MG63 (cell line): ENCODE measurements at places on chromosomes 2 and 18. TPM values are rescaled to one million over a fixed set of nuclear protein-coding genes. Genes with fewer than 3 reads are reported as not detected.

- peak; percentile 88 for DNase-seq
Observed at GRCh38 chr2:176491172-176491904, 222.1 kb downstream of the MTX2 start.

DNA sequence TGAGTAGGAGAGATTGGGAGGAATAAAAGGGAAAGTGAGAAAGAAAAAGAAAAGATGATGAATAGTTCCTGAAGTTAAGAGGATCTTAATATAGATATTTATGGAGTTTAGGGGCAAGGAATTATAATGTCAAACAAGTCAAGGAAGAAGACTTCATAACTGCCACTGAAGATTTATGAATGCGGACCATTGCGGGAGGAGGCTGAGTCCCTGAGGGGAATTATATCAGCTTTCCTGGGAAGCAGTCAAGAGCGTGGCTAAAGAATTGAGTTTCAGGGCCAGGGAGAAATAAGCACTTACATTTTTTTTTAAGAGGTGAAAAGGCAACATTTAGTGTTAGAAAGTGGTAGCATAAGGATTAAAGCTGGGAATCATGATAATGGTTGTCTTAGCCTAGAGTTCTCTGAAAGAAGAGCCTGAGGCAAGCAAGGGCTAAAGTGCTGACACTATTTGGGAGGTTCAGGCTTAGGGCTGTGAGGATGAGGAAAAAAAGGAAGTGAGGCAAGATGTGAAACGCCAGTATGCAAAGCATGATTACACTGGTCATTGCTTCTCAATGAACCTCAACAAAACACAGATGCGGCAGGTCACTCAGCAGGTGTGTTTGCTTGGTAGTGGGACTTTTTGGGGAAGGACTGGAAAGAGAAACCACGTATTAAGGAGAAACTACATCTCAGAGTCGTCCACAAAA lies 217.1 kb downstream of the SLC4A3 start:
- DNase-seq: no peak

GRCh38 chr2:105812180-105813044 lies 67.7 kb downstream of the NCK2 start:
- DNase-seq: peak; percentile 76

NEU4 gene
- not detected in 2 replicates for total RNA-seq

CFC1 gene
- not detected in 2 replicates for total RNA-seq

CD207 gene
- total RNA-seq: not detected in 2 replicates
